ENCODE measurements at places on chromosomes 5 and 9. TPM values are rescaled to one million over a fixed set of nuclear protein-coding genes. Genes with fewer than 3 reads are reported as not detected.
A peak's percentile ranks its signal among the peaks of the same experiment; 100 is the strongest.

The XRCC4 gene
- 34.2 TPM for total RNA-seq

The PLPPR1 gene
- total RNA-seq = not detected

The TUSC1 gene
- 5.1 TPM for total RNA-seq

DNA sequence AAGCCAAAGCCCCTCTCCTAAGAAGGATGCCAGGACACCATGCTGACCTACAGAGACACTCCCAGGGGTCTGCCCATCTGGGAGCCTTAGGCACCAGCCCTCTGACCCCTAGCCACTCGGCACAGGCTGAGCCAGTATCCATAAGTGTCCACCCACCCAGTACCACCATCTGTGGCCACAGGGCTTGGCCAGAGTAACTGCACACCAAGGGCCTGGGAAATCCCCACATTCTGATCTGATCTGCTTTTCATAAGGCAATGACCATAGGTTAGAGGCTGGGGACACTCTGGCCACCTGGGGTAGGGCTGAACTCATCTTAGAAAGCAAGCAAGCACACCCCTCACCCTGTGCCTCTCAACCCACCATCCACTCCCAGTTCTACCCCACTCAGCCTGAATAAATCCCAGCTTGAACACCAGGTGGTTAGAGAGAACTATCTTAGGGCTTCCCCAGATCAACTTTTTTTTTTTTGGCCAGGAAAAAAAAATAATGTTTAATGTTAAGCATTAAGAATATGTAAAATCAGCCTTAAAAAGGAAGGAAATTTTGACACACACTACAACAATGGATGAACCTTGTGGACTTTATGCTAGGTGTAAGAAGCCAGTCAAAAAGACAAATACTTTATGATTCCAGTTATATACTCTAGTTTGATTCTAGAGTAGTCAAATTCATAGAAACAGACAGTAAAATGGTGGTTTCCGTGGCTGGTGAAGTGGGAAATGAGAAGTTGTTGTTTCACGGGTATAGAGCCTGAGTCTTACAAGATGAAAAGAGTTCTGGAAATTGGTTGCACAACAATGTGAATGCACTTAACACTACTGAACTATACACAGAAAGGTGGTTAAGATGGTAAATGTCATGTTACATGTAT is 6.2 kb downstream of the GNPDA1 start:
- DNase-seq = no peak

- DNase-seq = no peak
Measured at GRCh38 chr5:80146046-80146445, 109.8 kb downstream of the SERINC5 start.

DNA sequence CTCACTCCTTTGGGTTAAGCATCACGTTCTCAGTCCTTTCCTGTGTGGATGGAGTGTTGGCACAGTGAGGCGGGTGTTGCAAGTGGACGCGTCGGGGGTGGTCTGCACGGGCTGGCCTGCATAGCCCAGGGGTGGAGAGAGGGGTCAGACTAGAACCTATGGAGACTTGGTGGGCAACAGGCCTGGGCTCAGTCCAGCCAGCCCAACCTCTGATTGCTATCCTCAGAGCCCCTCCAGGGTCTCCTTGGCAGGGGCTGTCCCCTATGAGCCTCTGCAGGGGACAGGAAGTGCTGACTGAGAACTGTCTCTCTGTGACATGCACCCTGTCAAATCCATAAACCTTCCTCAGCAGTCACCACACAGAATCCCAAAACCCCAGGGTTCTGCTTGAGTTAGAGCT is 2.3 kb downstream of the DCANP1 start:
- DNase-seq = no peak

DNA sequence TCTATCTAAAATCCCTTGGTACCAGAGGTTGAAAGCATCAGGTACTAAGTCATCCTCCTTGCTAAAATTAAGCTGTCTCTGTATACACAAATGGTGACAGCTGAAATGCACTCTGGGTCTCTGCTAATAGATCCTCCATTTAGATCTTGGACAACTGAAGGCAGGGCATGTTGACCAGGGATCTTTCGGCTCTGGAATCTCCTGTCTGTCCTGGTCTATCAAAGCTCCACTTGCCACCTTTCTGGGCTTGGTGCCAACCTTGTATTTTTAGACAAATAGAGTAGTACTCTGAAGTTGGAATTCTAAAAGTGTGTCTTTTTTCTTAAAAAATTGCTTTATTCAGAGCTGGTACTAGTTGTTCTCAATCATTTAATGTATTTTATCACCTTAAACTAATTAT is 135.2 kb upstream of the HMHB1 start:
- DNase-seq = peak; percentile 25

DNA sequence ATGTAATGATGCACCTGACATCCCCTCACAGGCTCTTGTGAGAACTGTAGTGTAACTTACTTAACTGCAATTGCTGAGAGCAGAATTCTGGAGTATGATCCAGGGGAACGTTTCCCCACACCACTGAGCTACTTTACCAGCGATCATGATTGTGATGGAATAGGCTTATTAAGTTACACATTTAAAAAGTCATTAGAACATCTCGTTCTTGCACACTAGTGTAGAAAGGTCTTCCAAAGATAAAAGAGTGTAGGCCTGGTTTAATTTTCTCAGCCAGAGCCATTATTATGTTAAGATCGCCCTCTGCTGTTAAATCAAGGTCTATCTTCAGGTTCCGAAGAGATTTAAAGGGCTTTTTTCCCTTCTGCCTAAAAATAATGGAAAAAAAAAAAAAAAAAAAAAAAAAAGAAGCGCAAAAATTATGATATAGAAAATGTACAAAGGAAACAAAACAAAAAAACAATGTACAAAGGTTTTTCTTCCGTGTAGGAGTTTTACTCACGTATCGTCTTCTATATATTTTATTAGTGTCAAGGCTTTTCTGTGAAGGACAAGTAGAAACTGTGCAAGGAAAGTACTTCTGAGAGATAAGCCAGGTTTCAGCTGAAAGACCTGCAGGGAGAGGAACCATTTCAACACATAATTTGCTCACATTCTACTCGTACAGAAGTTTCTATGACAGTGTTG is 18.6 kb upstream of the MOB3B start:
- no peak for DNase-seq

Measured in Calu3 (cell line).